ENCODE measurements at places on chromosomes 11 and 22. TPM values are rescaled to one million over a fixed set of nuclear protein-coding genes. Genes with fewer than 3 reads are reported as not detected.

GRCh38 chr11:15670520-15671070 lies 555.9 kb downstream of the INSC start:
- no peak for DNase-seq

DNA sequence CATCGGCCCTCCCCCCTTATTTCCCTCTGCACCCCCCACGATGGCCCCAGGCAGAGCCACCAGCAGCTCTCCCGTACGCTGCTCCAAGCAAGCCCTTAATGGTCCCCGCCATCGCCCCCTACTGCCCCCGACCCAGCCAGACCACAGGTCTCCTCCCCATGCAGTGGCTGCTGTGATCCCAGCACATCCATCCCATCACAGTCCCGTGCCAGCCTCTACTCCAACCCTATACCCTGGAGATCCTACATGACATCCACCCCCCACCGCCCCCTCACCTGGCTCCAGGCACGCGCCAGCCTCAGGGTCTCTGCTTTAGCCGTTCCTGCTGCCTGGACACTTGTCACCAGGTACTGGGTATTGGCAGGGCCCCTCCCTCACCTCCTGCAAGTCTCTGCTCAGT lies 85.8 kb upstream of the RTL6 start:
- DNase-seq = peak; percentile 36

DNA sequence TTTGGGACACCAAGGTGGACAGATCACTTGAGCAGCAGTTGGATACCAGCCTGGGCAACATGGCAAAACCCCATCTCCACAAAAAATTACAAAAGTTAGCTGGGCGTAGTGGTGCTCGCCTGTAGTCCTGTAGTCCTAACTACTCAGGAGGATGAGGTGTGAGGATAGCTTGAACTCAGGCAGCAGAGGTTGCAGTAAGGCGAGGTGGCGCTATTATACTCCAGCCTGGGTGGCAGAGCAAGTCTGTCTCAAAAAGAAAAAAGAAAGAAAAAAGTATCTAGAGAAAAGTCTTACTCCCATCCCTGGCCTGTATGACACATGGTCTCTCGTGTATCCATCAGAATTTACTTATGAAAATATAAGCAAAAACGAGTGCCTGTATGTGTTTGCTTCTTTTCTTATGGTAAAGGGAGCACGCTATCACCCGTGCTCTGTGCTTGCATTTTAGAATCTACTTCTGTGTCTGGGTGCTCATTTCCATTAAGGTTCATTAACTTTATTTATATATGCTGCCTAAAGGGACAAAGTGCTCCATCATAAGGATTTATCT lies 15.4 kb upstream of the CPT1A start:
- DNase-seq = no peak

GRCh38 chr11:35791088-35791958 lies 128.7 kb downstream of the TRIM44 start:
- DNase-seq = no peak

GRCh38 chr11:123481640-123482039 lies 51.6 kb downstream of the GRAMD1B start:
- no peak for DNase-seq

- no peak for DNase-seq
Observed at GRCh38 chr11:104999721-105000120, 23.2 kb downstream of the CASP5 start.

DNA sequence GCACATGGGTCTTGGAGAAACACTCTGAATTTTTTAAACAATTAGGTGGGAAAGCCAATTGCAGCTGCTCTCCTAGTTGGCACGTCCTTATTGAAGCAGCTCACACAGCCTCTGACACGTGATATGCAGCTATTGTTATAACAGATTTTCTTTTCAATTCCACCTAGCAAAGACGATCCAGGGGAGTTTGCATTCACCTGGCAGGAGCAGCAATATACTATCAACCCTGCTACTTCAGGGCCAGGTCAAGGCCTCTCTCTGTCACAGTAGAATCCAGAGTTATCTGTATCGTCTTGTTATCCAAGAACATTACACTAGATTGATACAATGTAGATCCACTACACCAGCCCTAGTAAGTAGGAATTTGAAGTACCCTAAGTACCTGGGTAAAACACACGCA lies 8.3 kb downstream of the KRTAP5-11 start:
- no peak for DNase-seq

- DNase-seq = no peak
Observed at GRCh38 chr22:29637181-29637580, 33.7 kb downstream of the NF2 start.

GRCh38 chr11:113141010-113141409 lies 173.4 kb upstream of the TTC12 start:
- DNase-seq = no peak

DNA sequence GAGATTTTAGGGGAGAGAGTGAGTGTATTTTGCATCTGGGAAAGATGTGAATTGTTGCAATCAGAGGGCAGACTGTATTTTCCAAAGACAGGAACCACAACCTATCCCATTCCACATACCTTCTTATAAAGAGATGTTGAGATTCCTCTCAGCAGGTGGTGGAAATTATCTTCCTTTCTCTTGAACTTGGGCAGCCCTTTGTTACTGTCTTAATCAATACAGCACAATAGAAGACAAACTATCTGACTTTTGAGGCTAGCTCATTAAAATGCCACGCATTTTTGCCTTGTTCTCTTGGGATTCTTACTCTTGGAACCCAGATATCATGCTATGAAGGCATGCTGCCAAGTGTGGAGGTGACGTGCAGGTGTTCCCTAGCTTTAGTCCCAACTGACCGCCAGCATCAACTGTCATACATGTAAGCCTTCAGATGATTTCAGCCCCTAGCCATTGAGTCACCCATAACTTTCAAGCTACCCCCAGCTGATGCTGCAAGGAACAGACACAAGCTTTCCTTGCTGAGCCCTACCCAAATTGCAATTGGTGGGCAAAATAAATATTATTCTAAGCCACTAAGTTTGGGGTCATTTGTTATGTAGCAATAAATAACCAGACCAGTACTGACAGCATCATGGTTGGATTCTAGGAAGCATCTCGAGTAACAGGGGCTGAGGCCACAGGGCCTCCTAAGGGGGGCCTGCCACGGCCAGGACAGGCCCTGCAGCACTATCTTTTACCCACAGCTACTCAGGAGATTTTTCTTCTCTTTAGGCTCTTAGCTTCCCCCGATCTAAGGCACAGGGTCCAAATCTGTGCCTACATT lies 63.0 kb downstream of the RPL27A start:
- DNase-seq = no peak

GRCh38 chr22:29621761-29622526 lies 18.5 kb downstream of the NF2 start:
- DNase-seq = peak; percentile 40

DNA sequence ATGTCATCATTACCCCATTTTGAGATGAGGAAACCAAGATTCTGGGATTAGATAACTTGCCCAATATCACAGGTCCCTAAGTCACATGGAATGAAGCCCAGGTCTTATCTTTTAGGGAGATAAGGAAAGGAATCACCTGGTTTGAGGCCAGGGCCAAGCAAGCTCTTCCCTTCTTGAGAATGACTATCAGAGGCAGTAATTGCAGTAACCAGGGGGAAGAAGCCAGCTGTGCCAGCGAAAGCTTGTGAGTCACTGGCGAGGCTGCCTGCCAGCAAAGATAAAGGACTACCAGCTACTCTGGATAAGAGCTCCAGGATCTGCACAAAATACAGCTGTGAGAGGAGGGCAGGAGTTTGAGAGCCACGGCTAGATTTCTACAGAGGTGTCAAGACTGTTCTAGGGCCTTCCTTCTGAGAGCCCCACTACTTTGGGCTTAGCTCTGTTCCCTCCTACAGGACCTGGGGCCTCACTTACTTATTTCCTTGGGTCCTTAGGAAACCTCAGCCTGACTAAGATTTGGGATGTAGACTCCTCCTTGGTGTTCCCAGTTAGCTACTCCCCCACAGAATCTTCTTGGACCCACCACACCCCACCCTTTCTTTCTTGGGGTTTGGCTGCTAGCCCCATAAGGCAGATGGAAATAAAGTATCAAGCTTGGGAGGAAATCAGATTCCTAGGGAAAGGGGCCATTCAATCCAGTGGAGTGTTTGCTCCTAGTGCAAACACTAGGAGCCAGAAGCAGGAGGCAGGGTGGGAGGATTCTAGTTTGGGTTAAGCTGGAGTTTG lies 9.7 kb upstream of the CCKBR start:
- no peak for DNase-seq

- peak; percentile 30 for DNase-seq
Observed at GRCh38 chr11:61966734-61967115, 709 bp downstream of the FTH1 start.

- DNase-seq = peak; percentile 11
Observed at GRCh38 chr11:88709567-88709966, 356.2 kb downstream of the GRM5 start.

DNA sequence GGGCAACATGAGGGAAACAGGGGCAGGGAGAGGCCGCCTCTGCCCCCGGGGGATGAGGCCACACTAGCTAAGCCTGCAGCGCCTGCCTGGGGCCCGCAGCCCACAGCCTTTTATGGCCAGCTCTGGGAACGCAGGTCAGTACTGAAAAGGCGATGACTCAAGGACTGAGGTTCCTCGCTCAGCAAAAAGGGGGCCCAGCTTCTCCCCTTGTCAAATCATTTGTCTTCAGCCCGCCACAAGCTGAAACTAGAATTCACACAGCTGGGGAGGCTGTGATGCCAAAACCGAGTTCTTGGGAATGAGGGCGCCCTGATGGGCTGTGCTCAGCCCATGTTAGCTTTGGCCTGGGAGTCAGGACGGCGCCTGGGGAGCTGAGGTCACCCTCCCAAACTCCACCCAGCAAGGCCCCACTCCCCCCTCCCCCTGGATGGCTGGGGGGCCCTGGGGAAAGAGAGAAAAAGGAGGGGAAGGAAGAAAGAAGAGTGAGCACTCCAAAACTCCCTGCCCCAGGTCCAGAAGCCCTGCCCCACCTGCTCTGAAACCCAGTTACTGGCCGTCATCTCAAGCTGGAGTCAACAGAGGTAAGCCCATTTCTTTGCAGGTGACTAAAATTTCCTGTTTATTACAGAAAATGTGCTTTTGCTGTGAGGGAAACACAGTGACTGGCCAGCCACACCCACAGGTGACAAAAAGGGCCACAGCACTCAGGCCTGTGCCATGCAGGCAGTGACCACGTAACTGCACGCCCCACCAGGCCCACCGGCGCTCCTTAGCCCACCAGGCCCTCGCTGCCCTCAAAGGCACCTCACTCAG lies 13.7 kb downstream of the EHD1 start:
- DNase-seq = no peak

DNA sequence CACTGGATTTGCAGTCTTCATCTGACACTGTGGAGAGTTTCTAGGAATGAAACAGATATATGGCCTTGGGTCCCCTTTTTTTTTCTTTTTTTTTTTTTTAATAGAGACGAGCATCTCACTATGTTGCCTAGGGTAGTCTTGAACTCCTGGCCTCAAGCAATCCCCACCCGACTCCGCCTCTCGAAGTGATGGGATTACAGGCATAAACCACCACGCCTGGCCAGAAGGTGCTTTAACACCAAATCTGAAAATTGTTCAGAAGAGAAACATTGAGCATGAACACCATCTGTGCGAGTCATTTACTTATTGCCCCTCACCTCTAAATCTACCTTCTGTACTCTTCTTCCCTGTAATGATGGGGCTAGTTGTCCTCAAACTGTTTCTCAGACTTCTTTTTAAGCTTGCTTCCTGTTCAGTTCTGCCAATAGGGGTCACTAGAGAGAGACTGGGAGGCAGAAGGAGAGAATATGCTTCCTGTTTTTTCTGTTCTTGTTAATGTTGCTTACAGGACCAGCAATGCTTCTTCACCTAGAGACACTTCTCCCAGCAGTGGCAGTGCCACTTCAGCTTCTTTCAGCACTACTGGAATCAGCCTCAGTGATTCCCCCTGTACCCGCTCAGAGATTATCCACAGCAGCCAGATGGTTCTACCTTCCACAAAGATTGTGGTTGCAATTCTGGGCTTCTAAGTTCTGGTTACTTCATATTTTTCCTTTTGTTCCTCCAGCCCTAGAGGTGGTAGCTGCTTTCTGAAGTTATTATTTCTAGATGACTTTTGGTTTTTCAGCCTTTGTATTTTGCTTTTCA lies 20.8 kb upstream of the ZBED5 start:
- peak; percentile 91 for DNase-seq

DNA sequence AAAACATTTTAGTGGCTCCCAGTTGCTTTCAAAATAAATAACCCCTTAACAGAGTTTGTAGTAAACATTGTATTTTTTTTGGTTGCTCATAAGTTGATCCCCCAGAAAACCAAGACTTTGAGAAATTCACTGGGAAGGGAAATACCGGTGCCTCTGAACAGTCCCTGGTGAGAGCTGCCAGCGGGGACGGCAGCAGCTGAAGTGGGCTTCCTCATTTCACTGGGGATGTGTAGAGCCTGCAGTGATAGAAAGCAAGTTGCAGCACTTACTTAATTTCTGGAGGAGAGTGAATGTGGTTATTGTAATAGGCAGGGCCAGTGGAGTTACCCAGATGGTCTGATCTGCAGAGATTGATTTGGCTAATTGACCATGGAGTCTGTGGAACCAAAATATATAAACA lies 18.6 kb upstream of the MCHR1 start:
- no peak for DNase-seq

DNA sequence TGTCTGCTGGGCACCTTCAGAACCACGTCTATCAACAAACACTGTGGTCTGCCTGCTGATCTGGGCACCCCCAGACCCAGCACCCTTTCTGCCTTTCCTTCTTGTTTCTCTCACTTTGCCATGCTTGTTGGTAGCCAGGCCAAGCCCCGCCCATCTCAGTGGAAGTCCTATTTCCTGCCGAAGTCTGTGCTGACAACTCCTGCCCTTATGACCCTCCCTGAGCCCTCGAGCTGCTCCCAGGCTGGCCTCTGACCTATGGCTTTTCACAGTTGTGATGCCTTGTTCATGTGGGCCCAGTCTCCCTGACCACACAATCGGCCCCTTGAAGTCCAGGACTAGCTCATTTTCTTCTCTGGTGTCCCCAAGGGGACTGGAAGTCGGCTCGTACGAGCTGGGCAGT lies 132.1 kb downstream of the DSCAML1 start:
- DNase-seq = no peak

GRCh38 chr11:34910817-34911216 lies 5.4 kb downstream of the APIP start:
- no peak for DNase-seq

DNA sequence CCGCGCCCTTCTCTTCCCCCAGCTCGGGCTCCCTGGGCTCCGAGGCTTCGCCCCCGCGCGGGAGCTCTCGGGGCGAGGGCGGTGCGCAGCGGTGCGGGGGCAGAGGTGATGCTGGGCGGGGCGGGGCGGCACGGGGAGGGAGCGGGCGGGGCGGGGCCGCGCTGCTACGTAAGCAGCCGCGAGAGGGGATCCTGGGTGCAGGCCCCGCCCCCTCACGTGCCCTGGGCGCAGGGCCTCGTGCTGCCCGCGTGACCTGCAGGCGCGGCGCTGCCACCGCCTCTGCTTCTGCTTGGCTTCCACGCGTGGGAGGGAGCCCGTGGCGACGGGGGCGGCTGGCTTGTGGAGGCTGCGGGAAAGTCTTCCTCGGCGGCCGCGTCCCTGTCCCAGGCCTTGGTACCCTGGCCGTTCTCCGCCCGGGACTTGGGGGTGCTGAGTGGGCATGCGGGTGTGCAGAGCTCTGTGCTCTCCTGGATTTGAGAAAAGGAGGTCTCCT lies 132.6 kb upstream of the HSD17B12 start:
- DNase-seq = peak; percentile 72

The OR1S2 gene
- not detected for total RNA-seq

The SYCE3 gene
- not detected for total RNA-seq

The C1QTNF4 gene
- total RNA-seq = 6.6 TPM

The RASD2 gene
- total RNA-seq = 3.6 TPM

The OR52B2 gene
- not detected for total RNA-seq

The MOGAT2 gene
- total RNA-seq = not detected

The CARD10 gene
- 17.0 TPM for total RNA-seq

The OR5AP2 gene
- total RNA-seq = not detected
